ENCODE measurements at places on chromosomes 11 and 22.

DNA sequence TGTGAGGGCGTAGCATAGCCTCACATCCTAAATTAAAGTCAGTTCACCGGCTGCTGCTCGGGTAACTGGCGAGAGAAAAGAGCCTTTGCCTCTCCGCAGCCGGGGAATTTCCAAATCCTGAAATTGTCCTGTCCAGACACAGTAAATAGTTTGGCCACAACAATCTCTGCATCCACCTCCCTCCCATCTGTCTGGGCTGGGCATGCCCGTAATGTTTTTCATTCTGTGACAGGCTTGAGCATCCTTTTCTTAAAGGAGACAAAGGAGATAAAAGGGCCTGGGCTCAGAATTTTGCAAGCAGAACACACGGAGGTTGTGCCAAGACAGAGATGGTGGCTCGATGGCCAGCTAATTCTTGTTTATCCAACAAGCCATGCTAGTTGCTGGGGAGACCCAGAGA is 19.2 kb upstream of the CBX6 start:
- DNase-seq, result no peak

- no peak for DNase-seq
These were observed 96.5 kb downstream of the ME3 start for GRCh38 chr11:86575927-86576326.

- DNase-seq, result no peak
These were observed 8.2 kb downstream of the REXO2 start for GRCh38 chr11:114447444-114447843.

GRCh38 chr11:30617762-30618161 is 31.6 kb upstream of the MPPED2 start:
- no peak for DNase-seq

GRCh38 chr11:68954836-68955606 is 25.8 kb downstream of the MRGPRD start:
- no peak for DNase-seq

GRCh38 chr11:23585416-23586104 is 725.3 kb upstream of the CCDC179 start:
- no peak for DNase-seq

GRCh38 chr11:87176044-87176443 is 138.3 kb downstream of the TMEM135 start:
- no peak for DNase-seq

GRCh38 chr11:130301002-130301401 is 13.7 kb downstream of the ZBTB44 start:
- no peak for DNase-seq

DNA sequence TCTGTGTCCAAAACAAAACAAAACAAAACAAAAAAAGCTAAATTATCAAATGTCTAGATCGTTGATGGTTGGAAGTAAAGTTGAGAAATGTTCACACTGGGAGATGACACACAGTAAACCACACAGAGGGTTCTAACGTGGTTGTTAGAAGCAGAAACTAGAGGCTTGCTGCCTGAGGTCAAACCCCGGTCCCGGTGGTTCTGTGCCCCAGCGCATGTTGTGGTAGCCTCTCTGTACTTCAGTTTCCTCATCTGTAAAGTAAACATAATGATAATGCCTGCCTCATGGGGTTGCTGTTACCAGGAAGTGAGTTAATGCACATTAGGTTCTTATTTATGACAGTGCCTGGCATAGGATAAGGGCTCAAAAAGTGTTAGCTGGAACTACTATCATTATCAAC is 33.4 kb downstream of the PPARA start:
- no peak for DNase-seq

- DNase-seq, result no peak
These were observed 7.4 kb downstream of the BMAL1 start for GRCh38 chr11:13284776-13285588.

GRCh38 chr11:68925611-68926010 is 21.9 kb downstream of the IGHMBP2 start:
- DNase-seq, result no peak

GRCh38 chr11:62752994-62753735 is 795 bp downstream of the ZBTB3 start:
- DNase-seq, result no peak

- DNase-seq, result no peak
These were observed 3.3 kb downstream of the BLID start for GRCh38 chr11:122112470-122113365.

Data from activated naive CD4-positive, alpha-beta T cell (primary cell).